ENCODE measurements at places on chromosomes 3 and 15. TPM values are rescaled to one million over a fixed set of nuclear protein-coding genes. Genes with fewer than 3 reads are reported as not detected.
A peak's percentile ranks its signal among the peaks of the same experiment; 100 is the strongest.

ITPKA gene
- polyA plus RNA-seq, result 0.66 TPM

GRCh38 chr15:90931828-90932659 is at the start of gene HDDC3:
Gene HDDC3 (minus strand): TSS chr15:90932549. CDS start chr15:90932540, 9 bp downstream.
- H3K36me3 ChIP-seq, result no peaks in the 10 kb centered on the region
- H3K27ac ChIP-seq, result peak within 1 kb of the TSS; percentile 90
- H3K4me3 ChIP-seq, result peak within 1 kb of the TSS; percentile 57
- H3K27me3 ChIP-seq, result no peaks in the 10 kb centered on the region
- H3K4me1 ChIP-seq, result peaks cover 32% of the 10 kb centered on the region
- DNase-seq, result peak; percentile 95

- no peaks in the 10 kb centered on the region for H3K27me3 ChIP-seq
- H3K4me3 ChIP-seq, result no peak overlapping the region
- no peaks in the 10 kb centered on the region for H3K36me3 ChIP-seq
- DNase-seq, result no peak
- no peak overlapping the region for H3K27ac ChIP-seq
Observed at GRCh38 chr15:29403772-29404171, 134.2 kb upstream of the NSMCE3 start.

CGNL1 gene
- polyA plus RNA-seq, result 5.7 TPM

DNA sequence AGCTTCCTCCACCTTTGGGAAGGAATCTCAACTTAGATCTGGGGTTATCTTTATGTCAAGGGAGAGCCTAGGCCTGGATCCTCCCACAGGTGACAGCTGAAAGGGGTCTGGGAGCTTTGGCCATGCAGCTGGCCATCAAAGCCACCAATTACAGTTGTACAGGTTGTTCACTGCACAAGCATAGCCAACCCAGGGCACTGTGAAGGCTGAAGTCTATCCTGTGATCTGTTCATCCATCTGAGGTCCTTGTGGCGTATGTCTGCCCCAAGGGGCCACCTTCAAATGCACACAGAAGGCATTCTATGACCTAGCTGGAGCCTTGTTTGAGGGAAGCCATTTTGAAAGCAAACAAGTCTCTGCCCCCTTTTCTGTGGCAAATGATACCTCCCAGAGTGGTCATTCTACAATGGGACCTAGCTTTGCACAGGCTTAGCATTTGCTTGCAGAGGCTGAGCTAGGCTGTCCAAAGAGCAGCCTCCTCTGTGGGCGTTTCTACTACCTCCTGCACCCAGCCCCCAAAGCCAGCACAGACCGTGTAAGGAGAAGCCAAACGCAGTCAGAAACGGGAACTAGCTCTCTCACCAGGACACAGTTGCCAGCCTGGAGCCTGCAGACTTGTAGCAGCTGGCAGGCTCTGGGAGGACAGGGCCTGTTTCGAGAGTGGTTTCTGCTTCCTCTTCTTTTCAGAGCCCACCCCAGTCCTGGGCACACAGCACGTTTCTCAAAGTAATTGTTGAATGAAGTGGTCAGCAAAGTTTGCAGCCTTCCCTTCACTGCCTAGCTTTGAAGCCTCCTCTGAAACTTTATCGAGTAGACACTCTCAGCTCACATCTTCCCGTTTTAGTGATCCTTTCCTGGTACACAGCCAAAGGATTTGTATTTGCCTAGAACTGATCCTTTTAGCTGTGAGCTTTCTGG is 157.3 kb upstream of the SMAD3 start:
- H3K27me3 ChIP-seq, result no peaks in the 10 kb centered on the region
- no peaks in the 10 kb centered on the region for H3K36me3 ChIP-seq
- DNase-seq, result no peak
- no peak overlapping the region for H3K27ac ChIP-seq
- no peak overlapping the region for H3K4me3 ChIP-seq

DNA sequence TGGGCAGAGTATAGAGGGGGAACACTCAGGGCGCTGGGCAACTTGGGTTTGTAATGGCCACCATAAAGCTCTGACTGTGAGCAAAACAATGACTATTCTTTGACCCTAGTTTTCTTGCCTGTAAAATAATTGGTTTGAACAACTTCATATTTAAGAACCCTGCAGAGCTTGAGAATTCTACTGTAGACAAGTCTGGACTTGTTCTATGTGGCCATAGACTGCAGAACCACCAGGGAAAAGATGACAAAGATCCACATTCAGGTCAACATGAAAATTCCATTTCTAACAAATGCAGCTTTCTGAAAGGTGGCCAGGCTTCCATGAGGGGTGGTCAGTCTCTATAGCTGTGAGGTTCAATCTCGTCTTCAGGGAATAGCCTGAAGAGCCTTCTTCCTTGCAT is 239.4 kb upstream of the LRRN1 start:
- H3K4me3 ChIP-seq, result no peak overlapping the region
- H3K27me3 ChIP-seq, result no peaks in the 10 kb centered on the region
- H3K4me1 ChIP-seq, result no peaks in the 10 kb centered on the region
- H3K36me3 ChIP-seq, result no peaks in the 10 kb centered on the region

GRCh38 chr3:160038862-160039562 is 50.4 kb downstream of the IL12A start:
- H3K4me3 ChIP-seq, result no peak overlapping the region
- DNase-seq, result no peak
- no peaks in the 10 kb centered on the region for H3K36me3 ChIP-seq
- no peak overlapping the region for H3K27ac ChIP-seq
- no peaks in the 10 kb centered on the region for H3K4me1 ChIP-seq

CPNE9 gene
- 0.27 TPM for polyA plus RNA-seq

DNA sequence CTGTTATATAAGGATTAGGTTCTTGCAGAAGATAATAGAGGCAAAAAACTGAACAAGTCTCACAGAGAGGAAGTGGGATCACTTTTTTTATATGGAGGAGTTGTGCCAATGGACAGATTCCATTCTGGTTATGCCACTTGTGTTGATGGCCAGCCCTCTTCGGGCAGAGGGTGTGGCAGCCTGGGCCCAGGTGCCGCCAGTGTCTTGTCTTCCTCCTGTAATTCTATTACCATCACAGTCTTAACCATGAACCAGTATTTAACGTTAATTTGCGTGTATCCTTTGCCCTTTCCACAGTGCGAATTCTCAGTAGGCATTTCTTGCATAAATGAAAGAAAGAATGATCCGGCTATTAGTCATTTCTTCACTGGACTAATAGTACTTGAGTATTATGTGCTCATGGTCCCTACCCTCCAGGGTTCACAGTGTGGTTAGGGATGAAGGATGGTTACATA is 7.0 kb upstream of the USP4 start:
- peaks cover 4% of the 10 kb centered on the region for H3K4me1 ChIP-seq
- H3K27me3 ChIP-seq, result no peaks in the 10 kb centered on the region
- no peak for DNase-seq
- no peak overlapping the region for H3K27ac ChIP-seq
- H3K36me3 ChIP-seq, result no peaks in the 10 kb centered on the region

DNA sequence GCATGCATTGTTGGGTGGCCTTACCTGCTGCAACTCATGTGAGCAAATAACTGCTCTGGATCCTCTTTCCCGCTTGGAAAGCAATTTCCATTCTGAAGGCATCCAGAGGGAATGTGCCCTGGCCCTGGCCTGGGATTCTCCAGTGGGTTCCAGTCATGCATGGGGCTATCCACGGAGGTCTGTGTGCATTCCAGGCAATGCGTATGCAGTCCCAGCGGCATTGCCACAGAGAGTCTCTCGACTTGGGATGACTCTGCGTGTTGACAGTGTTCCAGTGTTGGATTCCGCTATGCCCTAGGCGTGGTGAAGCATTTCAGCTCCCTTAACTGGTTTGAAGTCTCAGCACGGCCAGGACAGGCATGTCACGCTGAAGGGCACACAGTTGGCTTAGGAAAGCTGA is 113.9 kb downstream of the SNRPN start:
- H3K27ac ChIP-seq, result no peak overlapping the region
- DNase-seq, result no peak
- no peaks in the 10 kb centered on the region for H3K27me3 ChIP-seq
- H3K4me3 ChIP-seq, result no peak overlapping the region

DNA sequence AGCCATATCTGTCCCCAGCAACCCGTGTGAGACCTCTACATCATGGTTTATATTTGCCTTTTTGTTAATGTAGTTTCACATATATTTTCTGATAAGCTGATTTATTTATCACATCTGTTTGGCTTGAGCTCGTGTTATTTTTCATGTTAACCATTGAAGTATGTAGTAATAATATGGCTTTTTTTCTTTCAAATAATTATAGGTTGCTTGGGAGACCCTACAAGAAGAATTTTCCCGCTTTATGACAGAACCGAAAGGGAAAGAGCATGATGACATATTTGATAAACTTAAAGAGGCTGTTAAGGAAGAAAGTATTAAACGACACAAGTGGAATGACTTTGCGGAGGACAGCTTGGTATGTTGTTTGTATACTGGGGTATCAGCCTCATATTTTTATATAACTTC is 63.9 kb downstream of the OPA1 start:
- no peaks in the 10 kb centered on the region for H3K4me1 ChIP-seq
- no peak overlapping the region for H3K4me3 ChIP-seq
- DNase-seq, result no peak
- H3K27ac ChIP-seq, result no peak overlapping the region

DNA sequence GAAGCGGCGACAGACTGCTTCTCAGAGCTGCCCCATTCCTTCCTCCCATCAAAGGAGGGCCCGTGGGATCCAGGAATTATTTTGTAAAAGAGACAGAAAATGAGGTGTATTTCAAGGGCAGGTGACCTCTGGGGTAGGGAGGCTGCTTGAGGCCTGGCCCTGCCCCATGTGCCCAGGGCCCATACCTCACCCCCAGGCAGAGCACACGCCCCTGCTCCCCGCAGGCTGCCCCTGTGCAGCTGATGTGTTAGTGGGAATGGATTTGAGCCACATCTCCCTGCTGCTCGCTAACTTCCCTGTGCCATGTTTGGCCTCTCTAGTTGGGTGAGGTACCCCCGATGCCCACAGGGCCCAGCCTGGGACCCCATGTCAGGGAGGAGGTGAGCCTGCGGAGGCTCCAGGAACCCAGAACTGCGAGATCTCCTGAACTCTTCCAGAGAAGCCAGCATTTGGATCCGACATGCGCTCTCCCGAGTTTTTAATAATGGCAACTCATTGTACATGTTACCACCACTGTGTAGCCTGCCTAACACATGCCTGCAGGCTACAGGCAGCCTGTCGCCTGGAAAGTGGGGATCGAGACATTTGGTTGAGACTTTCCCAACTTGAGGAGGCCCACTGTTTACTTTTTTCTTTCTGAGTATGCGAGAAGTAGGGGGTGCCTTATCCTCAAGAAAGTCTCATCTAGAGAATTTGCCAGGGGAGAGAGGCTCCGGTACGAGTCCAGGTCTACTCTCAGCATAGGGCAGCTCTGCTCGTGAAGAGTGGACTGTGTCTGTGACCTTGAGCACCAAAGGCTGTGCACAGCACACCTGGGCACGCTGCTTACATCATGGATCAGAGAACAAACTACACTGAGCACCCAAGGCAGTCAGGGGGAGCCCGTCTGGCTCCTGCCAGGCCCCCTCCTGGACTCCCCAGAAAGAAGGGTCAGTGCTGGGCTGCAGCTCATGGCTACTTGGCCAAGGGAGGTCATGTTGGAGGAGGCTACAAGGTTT is 36.1 kb downstream of the PCSK6 start:
- no peak overlapping the region for H3K4me3 ChIP-seq
- no peak for DNase-seq
- no peaks in the 10 kb centered on the region for H3K36me3 ChIP-seq
- H3K27ac ChIP-seq, result no peak overlapping the region
- peaks cover 3% of the 10 kb centered on the region for H3K27me3 ChIP-seq
- peaks cover 21% of the 10 kb centered on the region for H3K4me1 ChIP-seq

PTH1R gene
- polyA plus RNA-seq, result 6.9 TPM

TEX264 gene
- 61.1 TPM for polyA plus RNA-seq

GRCh38 chr3:129460155-129460554 is 20.1 kb downstream of the IFT122 start:
- no peak overlapping the region for H3K27ac ChIP-seq
- H3K36me3 ChIP-seq, result peaks cover 10% of the 10 kb centered on the region
- no peak overlapping the region for H3K4me3 ChIP-seq
- no peaks in the 10 kb centered on the region for H3K4me1 ChIP-seq

- no peaks in the 10 kb centered on the region for H3K27me3 ChIP-seq
- no peak overlapping the region for H3K27ac ChIP-seq
- no peak for DNase-seq
- H3K4me3 ChIP-seq, result no peak overlapping the region
- H3K4me1 ChIP-seq, result peaks cover 2% of the 10 kb centered on the region
Observed at GRCh38 chr3:188559072-188559429, 405.1 kb downstream of the LPP start.

KLHDC8B gene
- 24.4 TPM for polyA plus RNA-seq

CCRL2 gene
- 19.1 TPM for polyA plus RNA-seq

- no peaks in the 10 kb centered on the region for H3K4me1 ChIP-seq
- H3K4me3 ChIP-seq, result no peak overlapping the region
- H3K36me3 ChIP-seq, result no peaks in the 10 kb centered on the region
- no peak for DNase-seq
Observed at GRCh38 chr3:110296885-110297284, 774.7 kb upstream of the NECTIN3 start.

DNA sequence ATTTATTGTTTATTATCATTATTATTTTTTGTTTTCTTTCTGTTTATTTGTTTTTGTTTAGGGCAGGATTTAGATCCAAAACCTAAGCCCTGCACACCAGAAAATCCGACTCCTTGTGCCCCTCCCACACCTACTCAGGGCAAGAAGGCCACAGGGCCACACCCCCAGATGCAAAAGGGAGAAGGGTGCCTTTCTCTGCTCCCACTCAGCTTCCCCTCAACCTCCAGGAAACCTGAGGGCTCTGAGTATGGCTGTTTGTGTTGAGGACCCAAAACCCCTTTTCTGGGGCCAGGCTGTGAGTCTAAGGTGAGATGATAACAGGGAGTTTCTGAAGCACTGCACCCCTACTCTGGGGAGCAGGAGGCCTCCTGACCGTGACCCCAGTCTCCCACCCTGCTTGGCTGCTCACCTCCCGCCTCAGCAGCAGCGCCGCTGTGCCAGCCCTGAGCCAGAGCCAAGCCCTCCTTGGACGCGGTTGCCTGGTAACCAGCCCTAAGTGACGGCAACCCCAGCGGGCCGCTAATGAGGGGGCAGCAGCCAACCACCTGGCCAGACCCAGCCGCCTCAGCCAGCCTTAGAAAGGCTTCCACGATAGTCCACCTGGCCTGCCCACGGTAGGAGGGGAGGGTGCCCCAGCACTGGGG is 6.4 kb upstream of the C15orf39 start:
- peaks cover 6% of the 10 kb centered on the region for H3K27me3 ChIP-seq
- peaks cover 9% of the 10 kb centered on the region for H3K4me1 ChIP-seq
- H3K27ac ChIP-seq, result no peak overlapping the region
- no peak for DNase-seq
- H3K36me3 ChIP-seq, result no peaks in the 10 kb centered on the region

Data from thymus (tissue), 14 donors.